Mesothelial cell of epicardium (in vitro differentiated cells): ENCODE measurements at places on chromosomes 12 and 14.

GRCh38 chr12:12378616-12379015, 21.7 kb downstream of the BORCS5 start:
- no peak for DNase-seq

- DNase-seq: no peak
Observed at GRCh38 chr12:15165012-15165659, 56.1 kb downstream of the RERG start.

GRCh38 chr14:88551980-88552431, 2.8 kb downstream of the PTPN21 start:
- DNase-seq: no peak

DNA sequence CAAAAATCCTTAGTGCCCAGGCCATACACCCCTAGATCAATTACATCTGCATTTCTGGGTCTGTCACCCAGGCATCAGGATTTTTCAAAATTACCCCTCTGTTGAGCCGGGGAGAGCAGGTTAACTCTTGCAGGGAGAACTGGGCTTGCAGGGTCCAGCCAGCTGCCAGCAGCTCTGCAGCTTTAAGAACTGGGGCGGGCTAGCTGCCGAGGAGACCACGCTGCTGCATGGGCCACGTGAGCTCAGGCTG, at the start of gene DGLUCY:
DGLUCY (plus strand) TSS at position 245 of the 250 bp plus-strand sequence. CDS start 46,222 bp downstream, outside the sequence.
- no peak for DNase-seq

DNA sequence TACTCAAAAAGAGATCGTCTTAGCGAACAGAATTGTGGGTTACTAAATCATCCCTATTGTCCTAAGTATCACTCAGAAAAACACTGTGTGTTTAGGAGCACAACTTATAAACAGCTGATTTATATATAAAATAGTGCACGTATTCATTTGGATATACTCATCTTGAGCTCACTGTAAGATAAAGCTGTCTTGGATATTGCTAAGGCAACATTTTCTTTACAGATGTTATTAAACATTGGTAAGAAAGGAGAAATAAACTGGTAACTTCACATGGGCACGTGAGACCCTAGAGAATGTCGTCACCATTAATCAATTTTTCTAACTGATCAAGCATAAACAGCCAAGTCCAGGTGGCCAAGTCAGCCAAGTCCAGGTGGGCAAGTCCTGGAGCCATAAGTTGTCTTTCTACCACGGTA, 1.7 kb downstream of the PAWR start:
- no peak for DNase-seq

GRCh38 chr12:9702255-9702654, 30.6 kb downstream of the CLECL1 start:
- DNase-seq: no peak

DNA sequence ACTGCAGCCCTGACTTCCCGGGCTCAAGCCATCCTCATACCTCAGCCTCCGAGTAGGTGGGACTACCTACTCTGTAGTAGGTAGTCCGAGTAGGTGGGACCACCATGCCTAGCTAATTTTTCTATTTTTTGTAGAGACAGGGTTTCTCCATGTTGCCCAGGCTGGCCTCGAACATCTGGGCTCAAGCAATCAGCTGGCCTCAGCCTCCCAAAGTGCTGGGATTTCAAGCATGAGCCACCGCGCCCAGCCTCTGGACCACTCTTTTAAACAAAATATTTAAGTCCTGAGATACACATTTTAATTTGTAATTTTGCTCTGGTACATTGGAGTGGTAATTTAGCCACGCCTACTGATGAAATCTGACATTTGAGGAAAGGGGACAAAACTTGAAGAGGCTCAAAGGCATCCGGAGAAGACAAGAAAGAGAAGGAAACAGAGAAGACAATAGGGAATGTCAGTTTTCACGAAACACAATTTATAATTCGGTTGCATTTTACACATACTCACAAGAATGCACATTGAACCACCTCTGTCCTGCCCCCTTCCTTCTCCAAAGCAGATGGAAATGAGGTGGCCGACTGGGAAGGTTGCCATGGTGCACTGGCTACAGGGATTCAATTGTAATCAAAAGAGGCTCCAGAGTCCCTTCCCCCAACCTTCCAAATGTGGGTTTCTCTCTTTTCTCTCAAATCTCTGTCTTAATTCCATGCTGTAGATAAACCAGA, 9.7 kb upstream of the TUBA1A start:
- no peak for DNase-seq

- DNase-seq: no peak
Observed at GRCh38 chr12:120546050-120546386, 11.9 kb downstream of the RNF10 start.

GRCh38 chr12:65022960-65023359, 98.1 kb downstream of the WIF1 start:
- DNase-seq: no peak

DNA sequence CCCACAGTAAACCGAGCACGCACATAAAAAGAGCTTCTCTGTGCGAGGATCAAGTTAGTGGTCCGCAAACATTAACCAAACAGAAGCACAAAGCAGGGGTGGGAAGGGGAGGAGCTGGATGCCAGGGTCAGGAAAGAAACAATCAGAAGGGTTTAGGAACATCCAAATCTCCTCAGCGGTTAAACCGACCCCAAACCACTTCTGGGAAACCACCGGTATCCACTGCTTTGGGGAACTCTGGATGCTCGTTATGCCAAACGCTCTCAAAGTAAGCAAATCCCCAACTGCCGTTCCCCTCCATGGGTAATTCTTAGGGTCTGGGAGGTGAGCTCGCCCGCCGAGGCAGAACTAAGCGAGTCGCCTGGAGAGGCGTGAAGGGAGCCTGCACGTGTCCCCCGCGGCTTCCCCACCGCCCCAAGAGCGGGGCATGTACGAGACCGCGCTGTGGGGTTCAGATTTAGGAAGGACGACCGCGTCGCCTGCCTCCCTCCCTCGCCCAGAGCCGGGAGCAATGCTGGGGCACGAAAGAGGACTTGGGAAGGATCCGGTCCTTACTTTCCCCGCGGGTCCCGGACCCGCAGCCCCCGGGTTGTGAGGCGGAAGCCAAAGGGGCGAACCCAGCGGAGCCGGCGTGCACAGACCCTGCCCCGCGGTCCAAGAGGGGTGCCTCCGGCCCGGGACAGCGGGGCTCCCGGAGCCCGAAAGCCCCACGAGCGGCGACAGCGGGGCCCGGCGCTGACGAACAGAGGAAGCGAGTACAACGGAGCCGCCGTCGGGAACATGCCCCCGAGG, 711 bp downstream of the SBNO1 start:
- DNase-seq: peak; percentile 59

GRCh38 chr14:56944397-56944796, 134.1 kb upstream of the OTX2 start:
- no peak for DNase-seq

DNA sequence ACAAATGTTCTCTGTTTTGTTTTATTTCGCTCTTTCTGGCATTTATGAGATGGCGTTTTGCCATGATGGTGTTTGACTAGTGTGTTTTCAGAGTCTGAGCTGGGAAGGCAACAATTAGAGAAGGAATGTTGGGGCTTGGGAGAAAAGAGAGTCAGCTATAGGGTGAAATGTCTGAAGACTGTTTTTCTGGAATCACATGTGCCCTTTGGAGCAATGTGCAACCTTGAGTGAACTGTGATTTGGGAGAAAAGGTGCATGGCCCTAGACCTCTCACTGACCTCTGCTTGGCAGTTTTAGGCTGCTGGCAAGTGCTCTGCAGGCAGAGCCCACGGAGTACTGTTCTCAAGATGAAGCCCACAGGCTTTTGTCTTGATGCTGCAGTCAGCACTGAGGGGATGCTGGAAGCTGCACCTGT, 379.9 kb upstream of the PDE3A start:
- DNase-seq: no peak

DNA sequence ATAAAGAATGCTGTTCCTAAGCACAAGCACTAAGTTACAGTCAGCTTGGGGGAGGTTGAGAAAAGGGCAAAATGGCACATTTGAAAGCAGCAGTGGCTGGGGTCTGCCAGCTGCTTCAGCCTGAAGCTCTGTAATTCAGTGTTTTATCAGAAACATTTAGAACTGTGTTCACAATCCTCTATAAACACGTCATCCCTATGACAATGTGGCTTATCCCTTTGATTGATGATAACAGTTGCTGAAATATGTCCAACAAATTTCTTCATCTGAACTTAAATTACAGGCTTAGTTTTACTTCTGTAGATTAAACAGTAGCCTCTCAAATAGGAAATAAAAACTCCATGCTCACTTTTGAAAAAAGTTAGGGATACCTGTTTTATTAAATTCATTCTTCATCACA, 108.8 kb downstream of the VEZT start:
- no peak for DNase-seq

- no peak for DNase-seq
Observed at GRCh38 chr14:65421201-65421981, 8.9 kb downstream of the FUT8 start.

DNA sequence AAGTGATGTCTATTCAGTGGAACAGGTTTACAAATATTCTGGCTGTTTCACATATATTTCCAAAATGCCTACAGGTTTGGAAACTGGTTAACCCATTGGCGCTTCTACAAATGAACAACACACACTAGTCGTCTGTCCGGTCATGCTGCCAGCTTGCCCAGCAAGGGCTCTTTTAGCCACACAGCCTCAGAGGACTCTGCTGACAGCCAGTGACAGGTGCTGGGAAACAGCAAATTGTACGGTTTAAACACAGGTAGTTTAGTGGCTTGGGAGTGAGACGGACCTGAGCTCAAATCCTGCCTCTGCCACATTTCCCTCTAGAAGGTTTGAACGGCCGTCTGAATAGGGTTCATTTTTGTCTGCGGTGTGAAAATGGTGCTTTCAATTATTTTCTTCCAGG, 53.8 kb downstream of the MOK start:
- DNase-seq: no peak

DNA sequence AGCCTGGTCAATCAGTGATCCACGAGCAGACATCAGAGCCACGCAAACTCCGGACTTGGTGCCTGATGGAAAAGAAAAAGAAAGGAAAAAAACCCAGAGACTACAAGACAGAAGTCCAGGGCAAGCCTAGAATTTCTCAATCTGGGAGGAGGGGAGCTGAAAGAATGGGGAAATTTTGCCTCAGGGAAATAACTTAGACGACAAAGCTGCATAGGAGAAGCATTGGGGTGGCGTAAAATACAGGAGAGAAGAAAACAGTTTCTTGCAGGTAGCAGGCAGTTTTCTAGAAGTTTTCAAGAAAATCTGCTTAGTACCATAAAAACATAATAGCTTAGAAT, 2.6 kb upstream of the SLC11A2 start:
- DNase-seq: no peak

GRCh38 chr14:25628978-25629377, 579.0 kb upstream of the STXBP6 start:
- no peak for DNase-seq

DNA sequence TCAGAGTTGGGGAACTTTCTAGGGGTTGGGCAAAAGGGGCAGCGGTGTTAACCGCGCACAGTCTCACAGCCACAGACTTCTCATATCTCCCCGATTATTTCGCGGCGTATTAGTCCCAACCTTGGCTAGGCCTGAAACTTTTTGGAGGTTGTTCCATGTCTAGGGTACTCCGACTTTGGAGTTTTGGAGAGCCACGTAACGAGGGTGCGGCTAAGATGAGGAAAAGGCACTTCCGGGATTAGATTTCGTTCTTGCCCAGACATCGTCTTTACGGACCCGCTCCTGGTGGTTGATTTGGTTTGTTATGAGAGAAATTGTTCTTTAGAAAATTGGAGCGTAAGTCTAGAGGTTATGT, 513 bp downstream of the CCNK start:
- DNase-seq: no peak

DNA sequence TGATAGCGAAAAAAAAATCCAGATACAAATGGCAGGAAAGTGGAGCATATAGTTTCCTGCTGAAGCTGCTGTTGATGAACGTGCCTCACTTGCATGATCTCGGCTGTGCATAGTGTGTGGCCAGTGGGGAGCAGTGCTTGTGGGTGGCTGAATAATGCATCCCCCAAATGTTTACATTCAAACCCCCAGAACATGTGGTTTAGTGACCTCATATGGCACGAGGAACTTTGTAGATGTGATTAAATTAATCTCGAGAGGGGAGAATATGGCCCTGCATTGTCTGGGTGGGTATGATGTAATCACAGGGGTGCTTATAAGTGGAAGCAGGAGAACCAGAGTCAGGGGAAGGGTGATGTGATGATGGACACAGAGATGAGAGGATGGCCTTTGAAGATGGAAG, 425.0 kb downstream of the TMEM121 start:
- no peak for DNase-seq

DNA sequence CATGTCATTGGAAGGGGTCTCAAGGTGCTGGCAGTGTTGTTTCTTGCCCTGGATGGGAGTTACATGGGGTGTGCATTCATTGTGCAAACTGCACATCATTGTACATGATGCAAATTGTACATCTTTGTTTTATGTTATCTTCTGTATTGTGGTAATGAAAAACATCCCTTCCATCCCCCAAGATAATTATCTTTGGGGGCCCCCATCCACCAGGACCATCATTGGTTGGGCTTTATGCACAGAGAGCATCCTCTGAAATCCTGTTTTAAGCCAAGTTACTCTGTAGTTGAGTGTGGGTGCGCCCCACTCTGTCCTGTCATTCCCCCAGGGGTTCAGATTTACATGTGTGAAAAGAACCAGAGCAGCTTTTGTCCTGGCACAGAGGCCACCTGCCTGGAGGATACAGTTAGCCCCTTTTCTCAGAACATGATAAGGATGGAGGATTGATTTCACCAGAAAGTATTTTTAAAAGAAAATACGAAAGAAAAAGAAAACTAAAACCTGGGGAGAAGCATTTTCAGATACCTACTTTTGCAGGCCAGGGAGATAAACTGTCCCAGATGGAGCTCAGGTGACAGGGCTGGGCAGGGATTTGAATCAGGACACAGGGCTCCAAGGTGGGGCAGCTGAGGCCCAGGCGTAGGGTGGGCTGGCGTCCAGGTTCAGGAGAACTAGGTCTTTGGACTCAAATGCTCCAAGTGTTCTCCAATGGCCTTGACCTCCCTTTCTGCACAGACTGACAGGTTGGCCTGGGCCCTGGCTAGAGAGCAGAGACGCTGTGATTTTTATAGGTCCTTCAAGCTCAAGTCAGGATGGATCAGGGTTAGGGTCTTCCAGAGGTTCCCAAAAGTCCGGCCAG, 17.2 kb downstream of the WSCD2 start:
- no peak for DNase-seq

DNA sequence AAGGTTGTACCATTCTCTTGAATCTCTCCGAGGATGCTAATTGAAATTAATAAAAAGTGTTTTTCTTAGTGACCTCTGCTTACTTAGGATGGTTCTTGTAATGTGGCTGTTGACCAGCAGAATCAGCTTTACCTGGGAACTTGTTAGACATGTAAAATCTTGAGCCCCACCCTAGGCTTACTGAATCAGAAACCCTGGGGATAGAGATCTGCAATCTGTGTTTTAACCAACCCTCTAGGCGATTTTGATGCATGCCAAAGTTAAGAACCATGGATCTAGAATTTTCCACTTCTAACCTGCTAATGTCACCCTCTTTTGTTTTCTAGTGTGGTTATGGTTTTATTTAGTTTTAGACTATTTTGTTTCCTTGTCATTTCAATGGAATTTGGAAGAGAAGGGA, 6.5 kb downstream of the NUBPL start:
- no peak for DNase-seq

GRCh38 chr12:77995436-77996167, 164.9 kb downstream of the NAV3 start:
- DNase-seq: no peak

- DNase-seq: no peak
Observed at GRCh38 chr14:102500713-102501112, 8.9 kb downstream of the ANKRD9 start.

- DNase-seq: no peak
Observed at GRCh38 chr14:34711169-34711568, 3.2 kb downstream of the CFL2 start.

- no peak for DNase-seq
Observed at GRCh38 chr12:116492703-116493324, 66.4 kb upstream of the MAP1LC3B2 start.
